ENCODE measurements at places on chromosomes 16 and 17.

- DNase-seq: no peak
These were observed 293.6 kb upstream of the CDH11 start for GRCh38 chr16:65415460-65415859.

GRCh38 chr16:77059446-77059845, 131.5 kb upstream of the MON1B start:
- DNase-seq: no peak

- DNase-seq: no peak
These were observed 207.3 kb downstream of the CCDC182 start for GRCh38 chr17:57537524-57538410.

DNA sequence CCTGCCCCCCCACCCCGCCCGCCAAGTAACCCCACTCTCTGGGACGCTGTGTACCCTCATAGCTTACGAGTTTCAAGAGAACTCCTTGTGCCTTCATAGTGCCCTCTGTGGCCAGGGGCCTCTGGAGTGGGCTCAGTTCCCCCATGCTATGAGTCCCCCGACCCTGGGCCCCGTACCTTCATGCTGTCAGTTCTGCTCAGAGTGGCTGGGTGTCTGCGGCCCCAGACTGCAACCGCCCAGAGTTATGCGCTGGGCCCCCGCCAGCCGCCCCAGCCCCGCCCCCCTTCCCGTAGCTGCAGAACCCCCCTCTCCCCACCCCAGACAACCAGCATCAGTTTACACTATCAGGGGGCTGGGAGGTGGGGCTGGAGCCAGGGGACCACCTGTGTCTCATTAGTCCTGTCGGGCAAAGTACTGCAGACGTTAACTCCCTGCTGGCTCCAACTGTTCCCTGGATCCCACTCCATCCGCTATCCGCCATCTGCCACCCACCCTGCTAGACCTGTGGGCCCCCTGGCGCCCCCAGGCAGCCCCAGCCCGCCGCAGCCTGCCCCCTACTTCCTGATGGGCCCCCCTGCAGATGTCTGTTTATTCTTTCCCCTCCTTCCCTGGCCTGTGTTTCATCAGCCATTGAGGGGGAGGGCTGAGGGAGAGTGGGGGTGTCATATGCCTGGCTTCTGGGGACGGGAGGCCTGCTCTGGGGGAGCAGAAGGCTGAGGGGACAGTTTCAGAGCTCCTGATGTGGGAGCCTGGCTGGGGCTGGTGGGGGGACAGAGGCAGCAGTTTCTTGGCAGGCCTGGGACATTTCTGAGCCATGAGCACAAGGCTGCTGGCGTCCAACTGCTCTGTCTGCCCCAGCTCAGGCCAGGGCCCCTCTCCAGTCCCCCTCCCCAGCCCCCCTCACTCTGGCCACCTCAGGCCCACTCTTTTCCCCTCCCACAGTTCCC, at the start of gene MFAP4:
Gene MFAP4, minus strand, starts transcription at position 217 of the 947 bp plus-strand sequence. Its CDS starts 35 bp downstream, at position 182.
- DNase-seq: peak; percentile 53

DNA sequence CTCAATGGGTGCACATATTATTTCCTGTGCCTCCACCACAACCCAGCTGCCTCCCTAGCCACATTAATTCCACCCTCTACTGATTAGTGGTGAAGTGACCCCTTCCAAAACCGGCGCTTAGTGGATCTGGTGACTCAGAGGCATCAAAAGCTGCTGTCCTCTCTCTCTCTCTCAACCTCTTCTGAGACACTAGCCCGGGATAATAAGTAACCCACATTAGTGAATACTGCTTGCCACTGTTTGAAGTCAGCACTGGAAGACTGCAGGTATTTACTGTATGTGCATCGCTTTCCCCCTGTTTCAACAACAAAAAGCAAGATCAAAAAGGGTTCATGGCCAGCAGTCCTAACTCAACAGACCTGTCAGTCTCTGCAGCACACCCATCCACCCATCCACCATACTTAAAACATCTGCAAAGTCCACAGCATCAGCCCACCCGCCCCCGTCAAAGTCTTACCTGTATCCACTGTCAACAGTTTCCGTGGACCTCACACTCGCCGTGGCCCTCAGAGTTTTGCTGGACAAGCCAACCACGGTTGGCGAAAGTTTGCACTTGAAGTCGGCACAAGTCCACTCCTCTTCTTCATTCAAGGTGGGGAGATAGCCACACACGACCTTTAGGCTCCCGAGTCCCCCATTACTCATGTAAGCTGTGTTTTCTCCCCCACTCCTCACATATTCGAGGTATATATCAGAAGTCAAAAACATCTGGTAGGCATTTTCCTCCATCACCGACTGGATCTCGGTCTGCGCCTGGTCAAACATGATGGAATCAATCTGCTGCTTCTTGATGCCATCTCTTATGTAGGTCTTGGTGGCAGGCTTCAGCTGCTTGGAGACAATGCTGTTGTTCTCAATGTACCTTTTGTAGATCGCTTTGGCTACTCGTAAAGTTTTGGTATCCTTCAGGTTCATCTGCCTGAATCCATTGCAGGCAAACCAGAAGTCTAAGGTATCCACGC, 3.8 kb downstream of the AXIN2 start:
- no peak for DNase-seq

GRCh38 chr16:85930301-85930700, 31.3 kb downstream of the IRF8 start:
- DNase-seq: no peak

DNA sequence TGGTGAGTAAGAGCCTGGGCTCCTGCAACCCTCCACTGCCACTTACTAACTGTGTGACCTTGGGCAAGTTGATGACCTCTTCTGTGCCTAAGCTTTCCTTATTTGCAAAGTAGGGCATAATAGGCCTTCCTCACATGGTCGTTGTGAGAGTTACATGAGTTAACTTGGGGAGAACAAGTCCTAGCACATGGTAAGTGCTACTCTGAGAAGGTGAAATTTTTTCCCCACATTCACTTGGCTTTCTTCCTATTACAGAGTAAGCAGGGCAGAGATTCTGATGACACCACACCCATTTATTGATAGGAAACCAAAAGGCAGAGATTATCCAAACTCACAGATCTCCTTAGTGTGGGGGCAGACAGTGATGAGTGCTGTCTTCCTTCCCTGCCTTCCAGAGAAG, 1.6 kb downstream of the KCNH4 start:
- no peak for DNase-seq

DNA sequence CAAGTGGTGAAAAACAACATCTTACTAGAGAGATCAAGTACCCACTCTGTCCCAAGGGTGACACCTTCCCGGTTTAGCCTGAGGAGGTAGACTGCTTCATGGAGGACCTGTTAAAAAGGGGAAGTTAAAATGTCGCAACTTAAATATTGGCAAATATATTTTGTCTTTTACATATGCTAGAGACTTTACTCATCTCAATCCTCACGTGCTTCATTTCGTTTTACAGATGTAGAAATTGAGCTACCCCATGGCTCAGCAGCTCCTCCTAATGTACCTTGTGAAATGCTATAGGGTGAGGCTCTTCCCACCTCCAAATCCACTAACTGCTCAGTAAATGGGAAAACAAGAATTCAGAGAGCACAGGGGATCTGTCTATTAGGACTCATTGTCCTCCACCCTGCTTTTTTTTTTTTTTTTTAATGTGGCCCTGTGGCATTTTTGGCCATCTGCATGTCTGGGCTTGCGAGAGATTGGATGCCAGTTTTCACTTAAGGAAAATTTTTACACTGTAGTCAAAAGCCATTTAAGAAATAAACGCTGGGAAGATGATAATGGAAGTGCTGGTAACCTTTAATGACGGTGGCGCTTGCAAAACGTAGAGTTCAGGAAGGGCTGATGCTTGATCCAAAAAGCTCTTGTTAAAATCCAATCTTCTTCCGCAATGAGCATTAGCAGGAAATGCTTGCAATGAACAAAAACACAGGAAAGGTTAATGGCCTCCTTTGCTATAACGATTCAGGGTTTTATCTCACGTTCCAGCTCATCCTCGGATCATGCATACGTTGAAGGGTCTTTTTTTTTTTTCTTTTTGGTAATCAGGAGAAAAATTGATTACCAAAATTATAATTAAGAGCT, 39.8 kb downstream of the HSBP1 start:
- no peak for DNase-seq

- no peak for DNase-seq
These were observed 190.0 kb downstream of the C16orf95 start for GRCh38 chr16:87127061-87127765.

DNA sequence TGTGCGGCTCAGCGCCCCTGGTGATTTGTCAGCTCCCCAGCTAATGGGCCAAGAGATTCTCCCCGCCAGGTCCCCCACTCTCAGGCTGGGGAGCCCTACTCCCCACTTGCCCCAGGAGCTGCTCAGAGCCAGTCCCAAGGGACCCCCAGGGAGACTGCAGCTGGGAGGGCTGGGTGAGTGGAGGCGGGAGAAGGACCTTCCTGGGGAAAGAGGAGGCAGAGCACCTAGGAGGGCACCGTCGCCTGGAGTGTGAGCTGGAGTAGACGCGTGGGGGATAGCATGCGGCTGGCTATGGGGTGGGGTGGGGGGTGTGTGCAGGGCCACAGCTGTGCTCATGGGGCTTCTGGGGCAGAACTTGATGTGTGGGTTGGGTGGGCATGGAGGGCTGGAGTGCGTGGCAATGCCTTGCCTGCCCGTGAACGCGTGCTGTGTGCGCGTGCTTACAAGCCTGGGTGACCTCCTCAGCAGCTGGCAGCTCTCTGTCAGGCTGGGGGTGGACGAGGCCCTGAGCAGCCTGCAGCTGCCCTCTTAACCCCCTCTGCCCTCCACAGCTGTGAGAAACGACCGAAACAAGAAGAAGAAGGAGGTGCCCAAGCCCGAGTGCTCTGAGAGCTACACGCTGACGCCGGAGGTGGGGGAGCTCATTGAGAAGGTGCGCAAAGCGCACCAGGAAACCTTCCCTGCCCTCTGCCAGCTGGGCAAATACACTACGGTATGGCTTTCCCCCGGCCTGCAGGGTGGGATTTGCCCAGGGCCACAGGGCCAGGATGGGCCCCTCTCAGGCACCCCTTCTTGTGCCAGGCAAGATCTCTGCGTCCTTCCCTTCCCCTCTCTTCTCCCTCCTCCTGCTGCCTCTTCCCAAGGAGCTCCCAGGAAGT, 12.9 kb downstream of the GJD3 start:
- no peak for DNase-seq

GRCh38 chr16:5228369-5228768, 130.8 kb upstream of the EEF2KMT start:
- no peak for DNase-seq

- DNase-seq: no peak
These were observed 90.7 kb upstream of the CLEC18B start for GRCh38 chr16:74511961-74512360.

GRCh38 chr17:33945646-33946546, 309.2 kb upstream of the CCL2 start:
- no peak for DNase-seq

DNA sequence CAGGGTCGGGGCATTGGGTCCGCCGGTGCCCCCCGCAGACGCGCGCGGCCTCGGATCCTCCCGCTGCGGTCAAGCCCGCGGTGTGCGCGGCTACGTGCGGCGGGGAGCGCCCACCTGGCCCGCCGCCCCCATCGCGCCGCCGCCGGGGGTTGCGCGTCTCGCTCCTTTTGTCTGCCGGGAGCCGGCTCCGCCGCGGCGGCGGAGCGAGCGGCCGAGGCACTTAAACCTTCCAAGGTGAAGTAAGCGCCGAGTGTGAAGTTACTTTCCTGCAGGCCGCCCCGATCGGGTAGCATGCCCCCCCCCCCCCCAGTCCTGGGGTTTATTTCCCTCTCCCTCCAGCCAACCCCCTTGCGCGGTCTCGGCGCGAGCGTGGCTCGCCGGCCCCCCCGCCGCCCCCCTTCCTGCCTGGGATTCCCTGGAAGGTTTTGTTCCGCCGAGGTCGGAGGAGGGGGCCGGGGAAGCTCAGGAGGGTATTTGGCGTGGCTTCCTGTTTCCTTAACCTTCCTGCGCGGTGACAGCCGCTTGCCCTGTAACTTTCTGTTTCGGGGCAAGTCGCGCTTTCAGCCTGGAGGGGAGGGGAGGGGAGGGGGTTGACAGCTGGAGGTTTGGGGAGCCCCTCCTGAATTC, 56.6 kb upstream of the GSE1 start:
- no peak for DNase-seq

- DNase-seq: no peak
These were observed 8.9 kb downstream of the CORO6 start for GRCh38 chr17:29613856-29614255.

- no peak for DNase-seq
These were observed 2.3 kb downstream of the ARL4D start for GRCh38 chr17:43400943-43401717.

DNA sequence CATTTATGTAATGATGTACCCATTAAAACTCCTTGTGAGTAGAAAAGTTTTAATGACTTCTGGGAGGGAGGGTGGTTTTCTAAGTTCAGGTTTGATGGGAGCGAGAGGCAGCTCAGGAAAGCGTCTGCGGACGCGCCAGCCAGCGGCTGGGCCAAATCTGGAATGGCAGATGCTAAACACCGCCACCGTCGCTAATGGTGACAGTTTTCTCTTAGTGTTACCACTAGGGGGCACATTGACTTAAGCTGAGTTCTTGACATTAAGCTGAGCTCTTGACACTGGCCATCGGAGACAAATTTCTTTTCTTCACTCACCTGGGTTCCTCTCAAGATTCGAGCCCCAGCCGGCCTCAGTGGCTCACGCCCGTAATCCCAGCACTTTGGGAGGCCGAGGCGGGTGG, 6.7 kb downstream of the TRPV1 start:
- DNase-seq: no peak

GRCh38 chr17:67164302-67164701, 80.7 kb downstream of the HELZ start:
- DNase-seq: no peak

DNA sequence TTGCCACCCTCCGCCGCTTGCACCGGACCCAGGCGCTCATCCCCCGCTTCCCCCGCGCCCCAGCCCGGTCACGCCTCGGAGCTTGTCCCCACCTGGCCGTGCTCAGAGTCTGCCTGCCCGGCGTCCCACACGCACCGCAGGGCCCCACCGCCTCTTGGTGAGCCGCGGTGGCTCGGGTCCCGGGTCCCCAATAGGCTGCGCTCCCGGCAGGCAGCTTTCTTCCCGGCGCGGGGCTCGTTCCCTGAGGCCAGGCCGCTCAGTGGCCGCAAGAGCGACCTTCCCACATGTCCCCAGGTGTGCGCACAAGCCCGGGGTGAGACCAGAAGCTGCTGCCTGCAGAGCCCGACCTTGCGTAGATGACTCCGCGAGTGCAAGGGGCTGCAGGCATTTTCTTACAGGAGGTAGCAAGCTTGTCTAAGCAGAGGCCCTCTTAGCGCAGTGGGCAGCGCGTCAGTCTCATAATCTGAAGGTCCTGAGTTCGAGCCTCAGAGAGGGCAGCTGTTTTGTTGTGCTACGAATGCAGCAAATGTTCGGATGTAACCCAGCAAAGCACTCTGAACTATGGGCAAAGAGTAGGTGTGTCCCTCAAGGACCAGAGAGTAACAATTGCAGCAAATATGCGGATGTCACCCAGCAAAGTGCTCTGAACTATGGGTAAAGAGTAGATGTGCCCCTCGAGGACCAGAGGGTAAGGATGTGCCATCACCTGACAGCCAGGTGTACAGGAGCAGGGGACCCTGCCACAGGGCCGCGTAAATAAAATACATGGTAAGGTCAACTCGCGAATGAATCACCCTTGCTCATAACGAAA, 15.6 kb downstream of the TLE7 start:
- no peak for DNase-seq

Measured in head of caudate nucleus (tissue), 42 donors.